ENCODE measurements at places on chromosomes 5 and 9. TPM values are rescaled to one million over a fixed set of nuclear protein-coding genes. Genes with fewer than 3 reads are reported as not detected.

The SPATA31A3 gene
- not detected for total RNA-seq

The PCDHA3 gene
- 0.92 TPM for total RNA-seq

The N4BP3 gene
- total RNA-seq, result 1.5 TPM

The SPATA31C1 gene
- not detected for total RNA-seq

The SQSTM1 gene
- total RNA-seq, result 1,364 TPM

The OR1Q1 gene
- total RNA-seq, result not detected

The TTLL11 gene
- 3.6 TPM for total RNA-seq

The CDKN2A gene
- total RNA-seq, result not detected

The FAM81B gene
- not detected for total RNA-seq

The IL4 gene
- not detected for total RNA-seq

The OTULINL gene
- total RNA-seq, result 6.1 TPM

The ZCCHC7 gene
- total RNA-seq, result 13.0 TPM
